Activated CD4-positive, alpha-beta memory T cell treated with anti-CD3 and anti-CD28 coated beads, Interleukin-2, amount 10 ng/mL, durations not matched to agents 7 days and 5 days (primary cell): ENCODE measurements at places on chromosomes 7 and 10.

GRCh38 chr10:82736305-82736704 is 861.3 kb downstream of the NRG3 start:
- no peak for DNase-seq

GRCh38 chr7:111010798-111011197 is 80.1 kb upstream of the LRRN3 start:
- no peak for DNase-seq

- no peak for DNase-seq
These were observed 18.1 kb upstream of the CNNM2 start for GRCh38 chr10:102900006-102900405.

- DNase-seq, result peak; percentile 97
These were observed 11.5 kb upstream of the DNAJC12 start for GRCh38 chr10:67849331-67850011.

DNA sequence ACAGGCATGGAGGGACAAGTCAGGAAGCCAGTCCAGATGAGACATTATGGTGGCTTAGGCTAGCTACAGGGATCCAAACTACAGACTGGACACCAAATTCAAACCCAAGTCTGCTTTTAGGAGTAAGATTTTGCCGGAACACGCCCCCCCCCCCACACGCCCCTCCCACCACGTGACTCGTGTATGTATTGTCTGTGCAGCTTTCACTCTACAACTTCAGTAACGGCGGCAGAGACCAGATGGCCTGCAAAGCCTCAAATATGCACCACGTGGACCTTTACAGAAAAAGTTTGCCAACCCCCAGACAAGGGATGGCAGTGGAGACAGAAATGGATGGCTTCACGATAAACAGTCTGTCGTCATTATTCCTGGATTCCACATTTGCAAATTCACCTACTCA is 14.5 kb downstream of the HIPK2 start:
- no peak for DNase-seq

DNA sequence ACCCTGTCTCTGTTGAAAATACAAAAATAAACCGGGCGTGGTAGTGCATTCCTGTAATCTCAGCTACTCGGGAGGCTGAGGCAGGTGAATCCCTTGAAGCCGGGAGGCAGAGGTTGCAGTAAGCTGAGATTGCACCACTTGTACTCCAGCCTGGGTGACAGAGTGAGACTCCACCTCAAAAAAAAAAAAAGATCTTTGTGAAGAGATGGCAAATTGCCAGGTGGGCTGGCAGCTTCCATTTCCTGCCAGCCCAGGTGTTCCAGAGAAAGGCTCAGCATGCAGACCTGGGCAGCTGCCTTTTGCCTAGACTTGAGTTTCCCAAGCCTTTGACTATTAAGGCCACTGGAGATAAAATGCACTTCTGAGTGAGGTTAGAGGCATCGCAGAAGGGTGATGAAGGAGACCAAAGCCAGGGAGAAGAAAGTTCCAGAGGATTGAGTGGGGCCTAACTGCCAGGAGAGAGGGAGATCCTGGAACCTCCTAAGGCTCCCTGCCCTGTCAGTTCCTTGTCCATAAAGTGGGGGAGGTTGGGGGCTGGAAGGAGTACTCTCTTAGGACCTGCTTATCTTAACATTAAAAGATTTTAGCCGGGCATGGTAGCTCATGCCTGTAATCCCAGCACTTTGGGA is 10.0 kb upstream of the DDIT4 start:
- no peak for DNase-seq

- no peak for DNase-seq
These were observed 53.8 kb upstream of the LRRC4 start for GRCh38 chr7:128084896-128085608.

GRCh38 chr7:14821757-14822480 is 80.6 kb downstream of the DGKB start:
- no peak for DNase-seq

- DNase-seq, result peak; percentile 20
These were observed 41.7 kb upstream of the LOXL4 start for GRCh38 chr10:98309366-98310355.

- DNase-seq, result no peak
These were observed 213.6 kb downstream of the DOCK4 start for GRCh38 chr7:111992601-111993000.

- DNase-seq, result no peak
These were observed 92.6 kb downstream of the LHPP start for GRCh38 chr10:124554085-124554858.

DNA sequence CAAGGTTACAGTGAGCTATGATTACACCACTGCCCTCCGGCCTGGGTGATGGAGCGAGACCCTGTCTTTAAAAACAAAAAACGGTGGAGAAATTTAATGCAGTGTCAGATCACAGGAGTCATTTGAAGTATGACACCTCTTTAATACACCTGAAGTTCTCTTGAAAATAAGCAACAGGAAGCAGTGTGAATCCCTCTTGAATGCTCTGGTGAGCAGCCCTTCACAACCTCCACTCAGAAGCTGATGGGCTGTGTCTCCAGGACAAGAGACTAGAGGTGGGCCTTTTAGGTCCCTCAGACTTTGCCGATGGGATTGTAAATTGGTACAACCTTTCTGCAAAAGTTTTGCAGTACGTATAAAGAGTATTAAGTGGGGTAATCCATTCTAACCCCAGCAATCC is 50.1 kb downstream of the CYP26A1 start:
- no peak for DNase-seq

- DNase-seq, result no peak
These were observed 72.6 kb upstream of the VWC2 start for GRCh38 chr7:49700841-49701240.

- no peak for DNase-seq
These were observed 45.3 kb downstream of the NRG3 start for GRCh38 chr10:81920213-81920829.

DNA sequence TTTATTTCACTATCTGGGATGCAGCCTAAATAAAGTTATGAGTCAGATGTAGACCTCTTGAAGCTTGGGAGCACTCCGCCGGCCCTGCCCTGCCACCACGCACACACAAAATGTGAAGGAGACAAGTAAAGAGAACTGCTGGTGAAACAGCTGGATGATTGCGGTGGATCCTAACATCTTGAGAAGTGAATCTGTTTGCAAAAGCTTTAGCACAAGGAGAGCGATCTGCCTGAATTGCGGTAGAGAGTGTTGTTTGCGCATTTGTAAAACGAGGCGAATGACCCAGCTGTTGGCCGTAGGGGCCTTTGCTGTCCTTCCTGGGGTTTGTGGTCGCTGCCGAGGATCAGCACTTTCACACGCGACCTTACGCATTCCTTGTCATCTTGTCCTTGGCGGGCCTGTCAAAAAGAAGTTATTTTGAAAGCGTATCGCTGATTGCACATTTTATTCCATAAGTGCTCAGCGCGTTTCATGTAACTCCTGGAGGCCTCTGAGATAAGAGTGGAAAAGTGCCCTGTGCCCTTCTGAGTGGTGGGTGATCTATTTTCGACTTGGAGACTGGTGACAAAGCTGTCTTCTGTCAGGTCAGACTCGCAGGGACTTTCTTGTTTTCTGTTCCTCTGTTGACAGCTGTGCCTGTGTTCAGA is 40.8 kb downstream of the RBM20 start:
- no peak for DNase-seq

DNA sequence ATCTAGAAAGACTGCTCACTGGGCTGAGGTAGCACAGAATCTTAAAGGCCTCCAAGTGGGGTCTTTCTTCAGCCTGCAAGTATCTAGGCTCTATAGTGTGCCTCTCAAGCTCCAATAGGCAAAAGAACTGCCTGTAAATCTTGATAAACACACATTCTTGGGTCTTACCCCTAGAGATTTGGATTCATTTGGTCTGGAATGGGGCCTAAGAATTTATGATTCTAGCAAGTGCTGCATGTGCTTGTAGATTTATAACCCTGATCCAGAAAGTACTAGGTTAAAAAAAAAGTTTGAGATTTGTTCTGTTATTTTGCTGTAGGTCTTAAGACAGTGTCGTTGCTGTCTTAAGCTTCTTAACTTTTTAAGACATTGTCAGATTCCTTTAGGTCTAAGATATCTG is 74.1 kb downstream of the RALA start:
- DNase-seq, result no peak

GRCh38 chr10:34474009-34474376 is 341.1 kb downstream of the PARD3 start:
- no peak for DNase-seq

DNA sequence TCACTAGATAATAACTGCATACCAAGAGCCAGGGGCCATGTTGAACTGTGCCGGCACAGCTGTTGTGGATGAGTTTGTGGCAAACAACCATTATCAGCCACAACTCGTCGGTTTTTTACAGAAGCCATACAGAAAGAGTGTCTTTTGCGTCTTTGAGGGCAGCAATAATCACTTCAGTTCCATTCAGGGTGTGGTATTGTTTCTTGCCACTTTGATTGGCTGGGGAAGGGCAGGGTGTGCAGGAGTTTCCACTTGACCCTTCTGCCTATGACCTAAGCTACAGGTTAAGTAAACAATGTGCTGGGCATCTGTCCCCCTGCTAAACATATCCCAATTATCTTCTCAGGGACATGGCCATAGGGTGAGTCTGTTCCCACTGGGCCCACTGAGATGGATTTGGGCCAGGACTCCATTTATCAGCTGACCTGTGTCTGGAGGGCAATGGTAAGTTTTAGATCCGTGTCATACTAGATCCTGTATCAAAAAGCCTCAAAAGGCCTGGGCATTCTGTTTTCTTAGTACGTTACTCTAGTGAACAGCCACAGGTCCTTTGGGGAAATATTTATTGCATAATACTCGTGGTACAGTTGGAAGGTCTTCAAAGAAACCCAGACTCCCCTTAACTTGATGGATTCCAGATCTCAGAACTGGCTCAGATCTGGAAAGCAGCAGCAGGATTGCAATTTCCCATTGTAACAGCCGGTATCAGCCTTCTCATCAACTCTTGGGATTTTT is 15.9 kb downstream of the ZNF3 start:
- no peak for DNase-seq
